ENCODE measurements at places on chromosomes 2 and 18.
A peak's percentile ranks its signal among the peaks of the same experiment; 100 is the strongest.

GRCh38 chr2:41488888-41489287 lies 558.9 kb upstream of the PKDCC start:
- no peak for DNase-seq

GRCh38 chr2:177445200-177445599 lies 52.6 kb downstream of the AGPS start:
- no peak for DNase-seq

- no peak for DNase-seq
Observed at GRCh38 chr2:72676341-72677025, 149.3 kb downstream of the EXOC6B start.

- DNase-seq: no peak
Observed at GRCh38 chr2:132740081-132740720, 70.2 kb upstream of the LYPD1 start.

DNA sequence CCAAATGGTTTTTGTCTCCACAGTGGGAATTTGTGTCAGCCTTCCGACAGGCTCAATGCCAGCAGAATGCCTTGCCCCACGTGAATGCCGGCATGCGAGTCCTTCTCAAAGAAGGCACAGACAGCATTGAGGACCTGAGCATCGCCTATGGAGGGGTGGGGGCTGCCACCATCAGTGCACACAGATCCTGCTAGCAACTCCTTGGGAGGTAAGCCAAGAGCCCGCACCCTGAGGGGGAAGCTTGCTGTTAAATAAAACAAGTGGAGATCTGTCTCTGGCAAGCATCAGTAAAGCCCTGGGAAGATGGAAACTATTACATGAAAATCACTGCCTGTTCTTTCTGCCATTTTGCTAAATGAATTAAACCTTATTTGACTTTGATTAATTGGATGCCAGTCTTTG lies 67.5 kb upstream of the BZW1 start:
- no peak for DNase-seq

DNA sequence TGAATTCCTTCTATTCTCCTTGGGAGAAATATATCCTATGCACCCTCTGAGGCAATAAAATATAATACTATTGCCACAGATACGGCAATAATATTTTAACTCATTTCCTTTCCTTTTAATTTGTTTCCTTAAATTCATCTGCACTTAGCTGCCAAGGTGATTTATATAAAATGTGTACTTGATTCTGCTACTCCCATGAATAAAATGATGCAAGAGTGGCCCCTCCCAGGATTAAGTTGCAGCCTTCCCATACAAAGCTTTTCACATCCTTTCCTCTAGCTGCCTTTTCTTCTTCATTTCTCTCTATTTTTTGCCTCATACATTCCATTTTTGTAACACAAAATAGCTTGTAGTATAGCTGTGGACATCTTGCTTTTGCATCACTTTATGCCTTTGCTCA lies 464.1 kb upstream of the ZEB2 start:
- DNase-seq: no peak

DNA sequence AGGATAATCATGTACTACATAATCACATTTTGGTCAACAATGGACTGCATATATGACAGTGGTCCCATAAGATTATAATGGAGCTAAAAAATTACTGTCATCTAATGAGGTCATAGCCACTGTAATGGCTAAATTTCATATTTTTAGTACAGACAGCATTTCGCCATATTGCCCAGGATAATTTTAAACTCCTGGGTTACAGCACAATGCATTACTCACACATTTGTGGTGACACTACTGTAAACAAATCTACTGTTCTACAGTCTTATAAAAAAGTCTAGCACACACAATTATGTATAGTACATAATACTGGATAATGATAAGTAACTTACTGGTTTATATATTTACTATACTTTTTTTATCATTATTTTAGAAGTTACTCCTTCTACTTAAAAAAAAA lies 12.8 kb downstream of the EIF2AK2 start:
- no peak for DNase-seq

DNA sequence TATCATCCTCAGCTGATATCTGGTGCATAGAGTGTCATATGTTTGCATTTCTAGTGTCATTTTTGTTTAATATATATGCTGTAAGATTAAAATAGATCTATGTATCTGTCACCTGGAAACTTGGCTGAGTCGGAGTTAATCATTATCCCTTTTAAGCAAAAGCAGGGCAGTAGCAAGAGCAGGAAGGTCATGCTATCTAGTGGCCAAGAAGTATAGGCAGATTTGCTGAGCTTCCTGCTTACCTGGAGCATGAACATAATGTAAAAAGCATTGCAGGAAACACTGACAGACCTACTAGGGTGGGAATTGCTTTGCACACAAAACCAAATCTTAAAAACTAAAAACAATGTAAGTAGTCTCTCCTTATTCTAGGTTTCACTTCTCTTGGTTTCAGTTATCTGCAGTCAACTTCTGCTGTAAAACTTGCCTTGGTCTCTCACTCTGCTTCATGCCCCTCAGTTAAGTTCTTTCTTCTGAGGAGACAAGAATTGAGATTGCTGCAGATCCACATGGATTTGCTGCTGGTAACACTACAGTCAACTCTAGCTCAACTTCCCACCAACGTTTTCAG lies 295.3 kb downstream of the CDH7 start:
- DNase-seq: no peak

GRCh38 chr2:149544692-149545091 lies 42.9 kb downstream of the MMADHC start:
- DNase-seq: no peak

- DNase-seq: peak; percentile 5
Observed at GRCh38 chr2:157497638-157498314, 53.9 kb upstream of the CYTIP start.

DNA sequence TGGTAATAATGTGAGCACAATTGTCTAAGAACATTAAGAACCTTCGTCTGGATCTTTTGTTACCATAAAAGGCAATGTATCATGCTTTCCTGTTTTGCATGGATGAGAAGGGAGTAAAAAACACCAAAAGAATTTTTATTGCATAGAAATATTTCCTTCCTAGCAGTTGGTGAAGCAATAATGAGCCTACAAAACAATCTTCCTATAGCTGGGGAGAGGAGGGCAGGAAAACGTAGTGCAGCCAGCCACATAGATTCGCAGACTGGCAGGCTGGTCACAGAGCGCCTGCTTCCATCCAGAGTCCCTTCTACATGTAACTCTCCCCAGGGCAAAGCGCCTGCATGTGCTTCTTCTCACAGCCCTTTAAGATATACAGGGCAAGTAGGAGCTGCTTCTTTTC lies 190.4 kb downstream of the BABAM2 start:
- no peak for DNase-seq

- DNase-seq: no peak
Observed at GRCh38 chr2:239563561-239563960, 162.7 kb upstream of the HDAC4 start.

GRCh38 chr2:128372621-128373341 lies 54.1 kb upstream of the HS6ST1 start:
- DNase-seq: no peak

- DNase-seq: no peak
Observed at GRCh38 chr2:79862756-79863155, 349.9 kb downstream of the CTNNA2 start.

GRCh38 chr2:20401489-20401835 lies 45.4 kb upstream of the RHOB start:
- DNase-seq: no peak

- no peak for DNase-seq
Observed at GRCh38 chr18:79796016-79796415, 1.7 kb upstream of the KCNG2 start.

DNA sequence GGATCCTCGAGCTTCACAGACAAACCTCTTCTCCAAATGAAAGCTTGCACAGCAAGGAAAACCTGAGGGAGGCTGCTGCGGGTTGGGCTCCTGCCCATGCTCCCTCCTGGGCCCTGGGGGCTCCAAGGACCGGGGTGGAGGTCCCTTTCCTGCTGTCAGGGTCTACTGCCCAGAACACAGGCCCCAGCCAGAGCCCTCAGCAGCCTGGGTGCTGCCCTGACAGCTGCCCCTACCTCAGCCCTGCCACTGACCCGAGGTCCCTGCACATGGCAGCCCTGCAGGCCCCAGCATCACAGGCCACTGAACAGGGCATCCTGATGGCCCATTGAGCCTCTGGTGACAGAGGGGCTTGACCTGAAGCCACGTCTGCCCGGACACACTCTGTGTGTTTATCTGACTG lies 41.0 kb downstream of the CROCC2 start:
- DNase-seq: no peak

DNA sequence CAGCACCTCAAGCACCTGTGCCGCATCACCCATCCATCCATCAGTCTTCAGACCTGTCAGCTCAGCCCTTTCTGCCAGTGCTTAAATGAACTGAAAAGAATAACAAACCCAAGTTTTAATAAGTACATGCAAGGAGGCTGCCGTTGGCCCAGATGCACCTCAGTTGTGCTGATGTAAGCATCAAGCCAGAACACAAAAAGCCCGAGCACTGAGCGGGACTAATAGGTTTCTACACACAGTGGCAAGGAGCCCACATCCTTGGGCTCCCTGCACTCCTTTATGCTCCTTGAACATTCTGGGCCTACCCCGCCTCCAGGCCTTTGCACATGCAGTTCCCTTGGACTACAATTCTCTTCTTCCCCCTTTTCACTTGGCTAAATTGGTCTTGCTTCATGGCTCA lies 165.6 kb downstream of the ALK start:
- no peak for DNase-seq

- no peak for DNase-seq
Observed at GRCh38 chr18:54181856-54182602, 42.4 kb downstream of the MBD2 start.

- DNase-seq: no peak
Observed at GRCh38 chr2:73418343-73418742, 32.7 kb downstream of the ALMS1 start.

DNA sequence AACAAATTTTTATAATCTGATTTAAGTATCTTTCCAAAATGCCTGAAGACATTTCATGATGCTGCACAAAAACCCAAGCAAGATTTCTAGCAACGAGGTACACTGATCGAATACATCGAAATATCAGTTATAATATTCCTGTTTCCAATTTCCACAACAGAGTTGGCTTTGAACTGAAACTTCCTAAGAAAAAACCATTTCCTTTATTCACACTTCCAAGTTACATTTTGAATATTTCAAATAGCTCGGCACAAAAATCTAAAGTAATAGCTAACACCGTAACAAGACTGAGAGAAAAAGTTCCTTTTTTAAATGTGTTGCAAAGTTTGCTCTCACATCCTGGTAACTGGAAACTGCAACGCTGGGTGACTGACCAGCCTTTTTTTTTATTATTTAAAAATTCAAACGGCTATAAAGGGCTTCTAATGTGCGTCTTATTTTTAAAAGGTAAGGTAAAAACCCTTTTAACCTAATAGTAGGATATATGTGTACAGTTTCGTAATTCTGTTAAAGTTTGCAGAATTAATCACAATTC lies 1.7 kb downstream of the HNRNPLL start:
- no peak for DNase-seq

GRCh38 chr2:86000131-86000937 lies 105.4 kb downstream of the POLR1A start:
- DNase-seq: no peak

GRCh38 chr18:11983592-11983991 lies 2.3 kb downstream of the IMPA2 start:
- no peak for DNase-seq

- no peak for DNase-seq
Observed at GRCh38 chr2:127770973-127771735, 39.8 kb downstream of the WDR33 start.

- no peak for DNase-seq
Observed at GRCh38 chr2:74418312-74418711, 3.1 kb downstream of the C2orf81 start.

All from stimulated activated CD4-positive, alpha-beta T cell treated with anti-CD3 and anti-CD28 coated beads, Interleukin-15, amount 100 ng/mL, for 1 hour (primary cell).